ENCODE measurements at places on chromosomes 1 and 21.

DNA sequence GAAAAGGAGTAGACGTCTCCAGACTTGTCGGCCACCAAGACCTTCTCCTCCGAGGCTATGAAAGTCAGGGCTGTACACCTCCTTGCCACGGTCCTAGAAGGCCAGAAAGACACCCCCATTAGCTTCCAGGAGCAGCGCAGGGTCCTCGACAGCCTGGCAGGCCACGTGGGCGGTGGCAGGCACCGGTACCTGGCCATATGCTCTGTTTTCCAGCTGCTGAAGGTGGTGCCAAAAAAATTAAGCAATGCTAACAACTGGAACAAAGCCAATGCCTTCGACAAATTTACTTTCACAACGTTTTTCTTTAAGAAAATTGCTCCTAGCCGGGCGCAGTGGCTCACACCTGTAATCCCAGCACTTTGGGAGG is 15.9 kb downstream of the WDR4 start:
- no peak for DNase-seq

GRCh38 chr1:66438062-66438461 is 95.9 kb upstream of the SGIP1 start:
- DNase-seq, result no peak

- DNase-seq, result no peak
These were observed 20.0 kb downstream of the PTPRF start for GRCh38 chr1:43550598-43551246.

DNA sequence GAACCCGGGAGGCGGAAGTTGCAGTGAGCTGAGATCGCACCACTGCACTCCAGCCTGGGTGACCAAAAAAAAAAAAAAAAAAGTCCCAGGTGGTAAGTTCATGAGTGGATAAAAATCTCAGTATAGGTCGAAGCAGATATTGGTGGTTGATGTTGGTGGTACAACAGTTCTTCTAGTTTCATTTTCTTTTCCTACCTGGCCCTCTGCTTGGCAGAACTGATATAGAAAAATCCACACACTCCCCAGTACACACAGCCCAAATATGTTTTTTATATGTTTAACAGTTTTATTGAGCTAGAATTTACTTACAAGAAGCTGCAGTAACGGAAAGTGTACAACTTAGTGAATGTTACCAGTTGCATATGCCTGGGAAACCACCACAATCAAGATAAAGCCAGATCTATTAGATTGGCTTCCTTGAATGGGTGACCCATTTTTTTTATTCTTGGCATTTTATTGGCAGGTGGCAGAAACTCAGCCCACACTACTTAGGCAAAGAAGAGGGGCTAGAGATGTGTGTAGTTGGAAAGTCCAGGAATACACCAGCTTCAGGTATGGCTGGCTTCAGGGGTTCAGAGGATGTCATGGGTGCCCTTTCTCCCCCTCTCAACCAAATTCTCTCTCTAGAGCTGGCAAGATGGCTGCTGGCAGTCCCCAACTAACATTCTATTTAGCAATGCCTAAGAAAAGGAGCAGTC is 118.3 kb upstream of the SLC25A33 start:
- DNase-seq, result no peak

GRCh38 chr21:37869661-37870060 is 46.6 kb downstream of the KCNJ6 start:
- DNase-seq, result no peak

GRCh38 chr1:193565971-193566577 is 379.7 kb upstream of the B3GALT2 start:
- no peak for DNase-seq

All from SIG-M5 (cell line).